Thyroid gland (tissue), 4 donors: ENCODE measurements at places on chromosomes 1 and 21.

DNA sequence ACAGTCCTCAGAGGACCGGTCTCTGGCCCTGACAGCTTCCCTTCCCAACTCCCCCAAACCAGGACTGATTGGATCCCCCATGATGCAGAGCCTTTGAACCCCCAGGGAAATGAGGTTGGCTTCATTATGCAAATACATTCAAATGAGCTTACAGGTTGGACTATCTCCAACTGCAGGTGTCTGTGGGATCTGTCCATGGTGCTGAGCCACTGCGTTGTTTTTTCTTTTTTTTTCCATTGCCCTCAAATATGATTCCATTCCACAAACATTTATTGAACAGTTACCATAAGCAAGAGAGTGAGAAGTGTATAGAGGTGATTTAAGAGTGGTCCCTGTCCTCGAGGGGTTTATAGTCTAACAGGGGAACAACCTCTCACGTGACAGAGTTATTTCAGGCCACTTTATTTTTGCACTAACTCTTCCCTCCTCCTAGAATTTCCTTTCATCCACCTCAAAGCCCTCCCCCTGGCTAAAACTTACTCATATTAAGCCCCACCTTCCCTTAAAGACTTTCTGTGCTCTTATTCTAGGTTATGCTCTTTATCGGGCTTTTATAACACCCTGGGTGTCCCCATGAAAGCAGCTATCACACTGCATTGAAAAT is 21.9 kb downstream of the DLGAP3 start:
- no peak for DNase-seq

- no peak for DNase-seq
Observed at GRCh38 chr1:205350691-205351141, 6.0 kb downstream of the KLHDC8A start.

DNA sequence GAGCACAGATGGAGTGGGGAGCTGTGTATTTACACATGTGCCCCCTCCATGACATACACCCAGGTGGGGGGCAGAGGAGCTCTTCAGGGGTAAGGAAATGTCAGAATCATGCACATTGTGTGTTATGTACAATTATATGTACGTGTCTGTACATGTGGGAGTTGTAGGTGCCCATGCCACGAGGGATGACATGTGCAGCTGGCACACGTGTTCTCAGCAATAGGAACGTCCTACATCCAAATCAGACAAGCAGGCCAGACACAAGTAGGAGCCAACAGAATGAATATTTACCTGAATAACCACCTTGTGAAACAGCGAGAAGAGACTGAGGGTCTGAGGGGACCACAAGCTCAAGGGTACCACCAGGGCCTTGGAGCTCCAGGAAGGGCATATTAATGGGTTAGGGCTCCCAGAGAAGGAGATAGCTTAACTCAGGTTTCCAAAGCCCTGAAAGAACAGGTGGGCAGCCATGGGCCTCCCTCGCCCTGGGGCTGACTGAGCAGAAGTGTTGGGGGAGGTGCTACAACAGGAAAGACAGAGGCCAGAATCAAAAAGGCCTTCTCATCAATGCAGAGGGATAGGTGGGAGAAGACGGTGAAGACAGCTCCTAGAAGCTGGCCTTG is 3.2 kb downstream of the COL16A1 start:
- no peak for DNase-seq

- DNase-seq = no peak
Observed at GRCh38 chr1:216711712-216712111, 11.5 kb downstream of the ESRRG start.

- DNase-seq = no peak
Observed at GRCh38 chr1:119882132-119883049, 13.9 kb downstream of the ADAM30 start.

GRCh38 chr1:243587823-243588560 is 262.1 kb downstream of the AKT3 start:
- DNase-seq = no peak

GRCh38 chr1:172826096-172826741 is 167.3 kb downstream of the FASLG start:
- DNase-seq = peak; percentile 3

GRCh38 chr1:156639601-156640101 is 2.3 kb upstream of the BCAN start:
- no peak for DNase-seq

DNA sequence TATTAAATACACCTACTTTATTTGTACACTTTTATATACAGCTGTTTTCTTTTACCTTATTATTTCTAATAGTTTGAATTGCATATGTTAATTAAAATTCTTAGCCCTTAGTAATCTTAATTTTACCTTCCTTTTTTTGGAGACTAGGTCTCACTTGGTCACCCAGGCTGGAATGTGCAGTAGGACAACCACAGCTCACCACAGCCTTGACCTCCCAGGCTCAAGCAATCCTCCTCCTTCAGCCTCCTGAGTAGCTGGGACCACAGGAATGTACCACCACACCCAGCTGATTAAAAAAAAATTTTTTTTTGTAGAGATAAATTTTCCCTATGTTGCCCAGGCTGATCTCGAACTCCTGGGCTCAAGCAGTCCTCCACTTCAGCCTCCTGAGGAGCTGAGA is 15.0 kb upstream of the SDC3 start:
- no peak for DNase-seq

- peak; percentile 67 for DNase-seq
Observed at GRCh38 chr21:33801424-33802405, 113.9 kb downstream of the ATP5PO start.

DNA sequence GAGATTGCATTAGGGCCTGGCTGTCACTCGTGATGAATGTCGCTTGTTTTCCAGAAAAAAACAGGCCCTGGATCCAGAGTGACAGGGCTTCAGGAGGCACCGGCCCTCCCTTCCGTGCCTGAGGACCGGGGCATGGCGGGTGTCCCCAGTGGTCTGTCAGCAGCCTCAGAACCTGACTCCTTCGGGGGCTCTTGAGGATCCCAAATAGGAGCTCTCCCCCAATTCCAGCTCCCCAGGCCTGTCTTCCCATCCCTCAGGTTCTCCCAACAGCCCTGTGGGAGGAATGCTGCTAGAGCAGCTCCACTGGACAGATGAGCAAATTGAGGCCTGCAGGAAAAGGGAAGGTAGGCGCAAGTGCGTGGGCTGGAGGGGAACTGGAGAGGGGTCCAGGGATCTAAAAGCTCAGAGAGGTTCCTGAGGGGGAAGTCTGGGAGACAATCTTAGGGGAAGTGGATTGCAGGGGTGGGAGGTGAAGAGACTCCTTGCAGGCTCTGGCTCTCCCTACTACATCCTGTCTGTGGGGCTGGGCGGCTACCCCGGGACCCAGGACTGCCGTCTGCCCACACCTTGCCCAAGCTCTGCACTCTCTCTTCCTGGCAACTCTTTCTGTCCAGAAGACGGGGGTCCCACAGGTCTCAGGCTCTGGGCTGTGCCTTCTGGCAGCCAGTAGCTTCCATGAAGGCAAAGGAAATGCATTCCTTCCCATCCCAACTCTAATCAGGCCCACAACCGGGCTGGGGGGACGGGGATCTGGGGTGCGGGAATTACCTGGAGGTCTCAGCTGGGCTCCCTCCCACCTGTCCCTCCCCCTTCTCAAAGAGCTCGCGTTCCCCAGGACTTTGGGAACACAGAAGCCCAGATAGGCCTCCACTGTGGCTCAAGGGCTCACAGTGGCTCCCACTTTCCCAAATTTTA is 105.7 kb upstream of the CASZ1 start:
- DNase-seq = no peak

GRCh38 chr1:227526524-227526923 is 36.8 kb upstream of the ZNF678 start:
- DNase-seq = no peak

DNA sequence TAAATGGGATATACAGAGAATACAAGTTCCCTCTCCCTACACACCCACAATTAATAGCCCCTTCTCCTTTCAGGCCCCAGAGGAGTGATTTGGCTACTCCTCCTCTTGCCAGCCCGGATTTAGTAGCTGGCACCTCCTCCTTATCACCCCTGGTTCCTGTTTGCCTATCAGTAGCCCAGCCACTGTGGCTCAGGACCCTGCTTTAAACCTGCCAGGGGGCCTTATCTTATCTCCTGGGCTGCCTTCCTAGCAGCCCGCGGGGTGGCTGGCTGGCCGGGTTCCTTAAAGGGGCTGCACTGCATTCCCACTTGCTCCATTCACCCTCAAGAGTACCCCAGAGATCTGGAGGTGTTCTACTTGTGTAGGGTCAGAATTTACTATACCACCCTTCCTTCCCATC is 70.4 kb downstream of the PLEKHA6 start:
- DNase-seq = no peak

GRCh38 chr1:209885403-209886218 is 52.4 kb upstream of the SYT14 start:
- DNase-seq = no peak

- peak; percentile 25 for DNase-seq
Observed at GRCh38 chr1:14238472-14239307, 359.8 kb upstream of the KAZN start.

GRCh38 chr1:207404849-207405525 is 49.1 kb upstream of the CR2 start:
- no peak for DNase-seq

DNA sequence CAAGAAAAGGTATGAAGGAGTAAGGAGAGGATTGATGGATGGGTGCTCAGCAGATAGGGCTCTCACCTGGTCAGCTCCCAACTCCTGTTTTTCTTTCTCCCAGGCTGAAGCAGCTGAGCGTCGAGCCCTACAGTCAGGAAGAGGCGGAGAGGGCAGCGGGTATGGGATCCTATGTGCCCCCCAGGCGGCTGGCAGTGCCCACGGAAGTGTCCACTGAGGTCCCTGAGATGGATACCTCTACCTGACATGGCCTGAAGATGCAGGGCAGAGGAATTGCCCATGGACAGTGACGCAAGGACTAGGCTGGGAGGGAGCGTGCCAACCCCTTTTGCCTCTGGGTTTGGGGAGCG is 739 bp downstream of the ZNF593 start:
- peak; percentile 13 for DNase-seq

- DNase-seq = peak; percentile 39
Observed at GRCh38 chr1:100463791-100464424, 74.0 kb upstream of the GPR88 start.

DNA sequence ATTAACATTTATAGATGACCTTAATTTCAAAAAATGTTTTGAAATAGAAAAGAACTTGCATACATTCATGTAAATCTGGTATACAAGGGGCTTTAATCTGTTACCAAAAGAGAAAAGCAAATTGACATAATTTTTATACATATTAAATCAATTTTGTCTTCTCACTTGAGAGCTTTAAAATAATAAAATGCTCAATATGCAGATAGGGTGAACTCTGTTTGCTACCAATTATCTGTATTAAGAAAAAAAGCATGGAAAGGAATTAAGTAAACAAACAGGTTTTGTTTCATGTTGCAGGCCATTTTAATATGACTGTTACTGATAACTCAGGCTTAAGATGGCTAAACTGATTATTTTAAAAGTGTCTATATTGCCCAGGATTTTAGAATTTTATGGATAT is 6.0 kb upstream of the TSHB start:
- DNase-seq = no peak

GRCh38 chr1:12157366-12158231 is 9.2 kb upstream of the TNFRSF1B start:
- no peak for DNase-seq

- DNase-seq = no peak
Observed at GRCh38 chr1:42746436-42747105, 6.5 kb upstream of the CLDN19 start.

DNA sequence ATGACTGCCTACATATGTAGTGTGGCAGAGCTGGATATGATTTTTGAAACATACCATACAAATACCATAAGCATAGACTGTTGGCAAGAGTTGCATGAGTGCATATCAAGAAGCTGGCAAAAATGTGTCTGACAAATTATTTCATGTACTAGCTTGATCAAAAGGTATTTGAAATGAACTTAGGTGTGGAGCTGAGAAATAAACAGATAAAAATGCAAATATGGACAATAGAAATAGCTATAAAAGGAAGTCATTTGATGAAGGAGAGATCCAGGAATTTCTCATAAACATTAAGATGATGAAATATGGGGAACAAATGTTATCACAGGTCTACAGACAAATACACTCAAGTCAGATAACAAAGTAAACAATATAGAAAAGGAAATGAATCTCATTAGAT is 609.1 kb downstream of the PTPRC start:
- no peak for DNase-seq

- DNase-seq = no peak
Observed at GRCh38 chr21:40118527-40118926, 251.3 kb downstream of the PCP4 start.

- no peak for DNase-seq
Observed at GRCh38 chr21:27581168-27581567, 614.3 kb upstream of the ADAMTS5 start.

DNA sequence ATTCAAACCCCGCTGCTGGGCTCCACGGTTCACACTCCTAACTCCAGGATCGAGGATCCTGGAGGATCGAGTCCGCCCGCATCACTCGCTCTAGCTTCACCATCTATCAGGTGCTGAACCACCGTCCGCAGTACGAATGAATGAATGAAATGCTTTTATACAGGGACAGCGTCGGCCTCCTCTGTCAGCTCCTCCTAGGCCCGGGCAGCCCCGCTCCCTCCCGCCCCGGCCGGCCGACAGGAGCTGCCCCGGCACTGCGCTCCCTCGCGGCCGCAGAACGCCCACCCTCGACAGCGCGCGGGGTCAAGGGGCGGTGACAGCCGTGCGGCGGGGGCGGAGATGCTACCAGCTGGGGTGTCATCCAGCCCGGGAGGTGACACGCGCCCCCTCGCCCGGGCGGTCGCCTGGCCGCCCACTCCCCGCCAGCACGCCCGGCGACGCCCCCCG is 520 bp downstream of the ZBTB17 start:
- peak; percentile 55 for DNase-seq

GRCh38 chr1:71231751-71232150 is 150.9 kb upstream of the ZRANB2 start:
- DNase-seq = no peak

- DNase-seq = peak; percentile 94
Observed at GRCh38 chr1:23825076-23825761, at the start of gene HMGCL. Gene HMGCL, minus strand, starts transcription at chr1:23825429. Its CDS starts 14 bp downstream, at chr1:23825415.

DNA sequence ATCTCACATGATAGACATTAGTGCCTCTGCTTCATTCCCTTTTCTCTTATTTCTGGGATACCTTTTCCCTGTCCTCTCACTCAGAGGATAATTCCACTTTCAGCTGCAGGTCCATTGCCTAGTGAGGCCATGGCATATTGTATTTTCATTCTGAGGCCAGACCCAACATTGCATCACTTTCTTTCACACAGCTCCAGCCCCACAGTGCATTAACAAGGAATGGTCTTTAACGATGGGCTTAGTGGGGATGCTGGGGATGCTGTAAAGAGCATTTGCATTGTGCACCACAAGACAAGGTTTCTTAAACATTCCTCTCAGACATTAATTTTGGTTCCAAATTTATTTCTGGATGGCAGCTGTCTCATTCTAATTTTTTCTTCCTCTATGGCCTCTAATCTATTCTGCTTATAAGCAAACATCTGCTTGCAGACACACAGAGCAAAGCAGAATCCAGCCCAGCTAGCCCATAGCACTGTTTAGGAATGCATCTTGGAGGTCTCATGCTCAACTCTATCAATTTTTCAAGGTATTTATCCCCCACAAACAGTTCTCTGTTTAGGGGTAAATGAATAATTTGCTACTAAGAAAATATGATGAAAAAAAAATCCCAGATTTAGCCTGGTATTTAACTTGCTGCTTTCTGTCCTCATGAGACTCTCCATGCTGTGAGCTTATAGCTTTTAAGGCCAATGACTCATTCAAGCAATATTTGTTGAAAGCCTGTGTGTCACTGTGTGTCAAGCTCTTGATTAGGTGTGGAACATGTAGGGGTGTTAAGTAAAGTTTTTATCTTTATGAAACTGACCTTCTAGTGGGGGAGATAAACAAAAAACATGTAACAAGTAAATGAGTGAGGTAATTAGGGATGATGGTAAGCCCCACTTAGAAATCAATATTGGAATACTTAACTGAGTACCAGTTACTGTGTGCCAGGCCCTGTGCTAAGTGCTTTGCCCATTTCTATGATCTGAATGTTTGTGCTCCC is 44.5 kb upstream of the CCDC190 start:
- no peak for DNase-seq

GRCh38 chr1:31230378-31230777 is 9.3 kb downstream of the NKAIN1 start:
- no peak for DNase-seq
